ENCODE measurements at places on chromosomes 3 and 15.

DNA sequence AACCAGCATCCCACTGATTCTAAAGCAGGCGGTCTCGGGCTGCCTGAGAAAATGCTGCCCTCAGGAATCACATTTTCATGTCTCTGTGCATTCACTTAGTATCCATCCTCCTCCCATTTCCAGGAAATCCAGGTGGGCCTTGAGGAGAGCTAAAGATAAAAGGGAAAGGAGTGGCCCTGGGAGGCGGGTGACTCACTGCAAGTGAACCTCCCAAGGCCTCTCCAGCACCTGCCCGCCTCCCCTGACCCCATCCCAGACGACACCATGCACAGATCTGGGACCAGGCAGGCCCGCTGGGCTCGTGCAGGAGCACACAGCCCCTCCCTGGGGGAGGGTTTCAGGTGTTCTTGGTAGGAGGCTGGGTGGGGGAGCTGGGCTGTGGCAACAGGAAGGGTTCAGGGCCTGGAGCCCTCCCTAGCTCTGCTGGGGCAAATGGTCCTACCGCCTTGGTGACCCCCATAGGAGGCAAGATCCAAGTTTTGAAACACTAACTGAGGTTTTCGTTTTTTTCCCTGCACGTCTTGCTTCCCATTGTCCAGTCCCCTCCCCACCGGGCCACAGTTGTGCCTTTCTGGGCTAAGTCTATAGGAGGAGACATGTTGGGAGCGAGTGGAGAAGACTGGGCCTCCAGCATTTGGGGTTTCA, 22.2 kb downstream of the MELTF start:
- no peak for DNase-seq

GRCh38 chr3:39751286-39751685, 58.1 kb upstream of the MYRIP start:
- DNase-seq: no peak

- DNase-seq: no peak
Measured at GRCh38 chr3:5087209-5087608, 34.9 kb upstream of the ARL8B start.

GRCh38 chr3:185818267-185818875, 6.5 kb downstream of the IGF2BP2 start:
- DNase-seq: no peak

DNA sequence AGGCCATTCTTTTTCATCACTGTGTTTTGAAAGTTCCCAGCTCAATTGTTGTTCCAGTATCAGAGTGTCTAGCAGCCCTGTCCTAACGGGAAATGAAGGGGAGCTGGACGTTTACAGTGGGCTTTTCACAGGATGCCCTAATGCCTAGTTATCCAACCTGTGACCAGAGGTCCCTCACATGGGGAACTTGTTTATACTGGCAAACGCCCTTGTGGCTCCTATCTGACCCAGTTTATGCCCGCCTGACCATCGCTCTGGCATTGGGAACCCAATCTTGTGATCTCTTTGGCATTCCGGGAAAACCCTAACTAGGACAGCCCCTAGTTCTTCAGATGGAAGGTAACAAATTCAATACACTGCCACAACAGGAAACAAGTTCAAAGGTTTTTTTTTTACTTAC, 14.5 kb upstream of the MYRIP start:
- no peak for DNase-seq

- DNase-seq: no peak
Measured at GRCh38 chr3:2838546-2839157, 271.5 kb downstream of the IL5RA start.

GRCh38 chr3:139987908-139988307, 52.9 kb downstream of the CLSTN2 start:
- DNase-seq: no peak

DNA sequence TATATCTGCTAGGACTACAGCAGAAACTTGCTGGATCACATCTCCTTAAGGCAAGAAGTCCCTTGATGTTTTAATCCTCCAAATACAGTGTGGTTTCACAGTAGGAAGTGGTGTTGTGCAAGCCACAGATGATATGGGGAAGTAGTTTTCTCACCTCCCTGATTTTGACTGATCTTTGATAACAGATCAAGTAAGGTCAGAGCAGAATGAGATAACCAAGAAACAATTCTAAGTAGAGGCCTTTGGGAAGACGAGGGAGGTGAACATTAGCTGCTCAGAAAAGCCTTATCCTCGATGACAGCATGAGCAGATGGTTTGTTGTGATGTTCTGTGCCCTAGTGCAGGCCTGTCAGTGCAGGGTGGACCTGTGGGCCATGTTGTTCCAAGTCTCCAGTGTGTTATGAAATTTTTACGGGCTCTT, 61.3 kb downstream of the RIOX2 start:
- DNase-seq: peak; percentile 67

GRCh38 chr3:13683772-13684171, 134.8 kb downstream of the FBLN2 start:
- no peak for DNase-seq

- DNase-seq: no peak
Measured at GRCh38 chr15:53401503-53401902, 358.0 kb downstream of the WDR72 start.

DNA sequence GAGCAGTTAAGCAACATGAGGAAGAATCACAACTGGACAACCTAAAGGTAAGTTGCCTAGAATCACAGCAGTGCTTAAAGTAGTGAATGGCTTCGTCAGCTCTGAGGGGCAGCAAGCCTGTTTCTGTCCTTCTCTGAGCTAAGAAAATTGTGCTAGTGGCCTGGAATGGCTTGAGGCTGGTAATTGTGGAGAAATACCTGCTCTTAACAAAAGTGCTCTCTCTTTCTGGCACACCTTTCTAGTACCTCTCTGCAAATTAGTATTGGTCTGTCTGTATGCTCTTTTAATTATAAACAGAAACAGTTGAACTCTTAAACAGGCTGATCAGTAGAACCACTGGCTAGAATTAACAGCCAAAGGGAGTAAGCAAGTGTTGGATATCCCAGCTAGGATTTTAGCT, 11.6 kb downstream of the SNX1 start:
- DNase-seq: no peak

GRCh38 chr3:110677506-110677905, 394.1 kb upstream of the NECTIN3 start:
- DNase-seq: no peak

GRCh38 chr3:16286751-16287543, 21.9 kb downstream of the OXNAD1 start:
- peak; percentile 84 for DNase-seq

GRCh38 chr15:48647962-48648361, 2.5 kb upstream of the FBN1 start:
- DNase-seq: peak; percentile 28

DNA sequence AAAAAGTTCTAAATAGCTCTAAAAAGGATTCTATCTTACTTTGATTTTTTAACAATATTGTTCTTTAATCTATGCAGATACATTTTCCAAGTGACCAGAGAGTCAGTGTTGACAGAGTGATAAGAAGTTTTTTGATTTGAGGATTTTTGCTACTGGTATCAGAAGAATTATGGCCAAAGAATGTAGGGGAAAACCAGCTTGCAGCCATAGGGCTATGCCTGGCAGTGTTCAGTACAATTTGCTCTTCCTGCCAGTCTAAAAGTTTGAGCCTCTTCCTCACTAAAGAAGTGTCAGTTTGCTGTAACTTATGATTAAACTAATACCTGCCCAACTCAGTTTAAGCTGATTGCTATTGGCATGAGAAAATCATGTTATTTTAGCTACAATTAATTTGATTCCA, 35.3 kb upstream of the FSIP1 start:
- DNase-seq: no peak

GRCh38 chr3:69716119-69716518, 23.1 kb upstream of the MITF start:
- no peak for DNase-seq

DNA sequence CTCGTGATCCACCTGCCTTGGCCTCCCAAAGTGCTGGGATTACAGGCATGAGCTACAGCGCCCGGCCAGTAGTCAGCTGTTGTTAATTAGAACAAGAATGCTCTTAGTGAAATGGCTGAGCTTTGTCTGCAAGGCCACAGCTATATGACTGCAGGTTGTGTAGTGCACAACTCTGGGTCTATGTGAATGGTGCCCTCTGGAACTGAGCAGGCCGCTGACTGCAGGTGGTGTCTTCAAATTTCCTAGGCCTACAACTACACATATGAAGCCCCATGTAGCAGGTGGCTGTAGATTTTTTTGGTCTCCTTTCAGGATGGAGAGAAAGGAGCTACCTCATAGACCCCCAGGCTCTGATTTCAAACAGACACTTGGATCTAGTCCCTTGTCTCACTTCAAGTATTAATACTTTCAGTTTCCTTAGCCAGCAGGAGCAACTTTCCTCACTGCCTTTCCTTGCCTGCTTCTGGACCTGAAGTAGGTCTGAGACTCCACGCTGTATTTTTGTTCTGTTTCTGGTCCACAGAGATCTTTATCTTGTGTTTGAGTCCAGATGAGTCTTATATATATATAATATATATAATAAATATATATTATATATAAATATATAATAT, 86.9 kb downstream of the C3orf80 start:
- DNase-seq: peak; percentile 6

DNA sequence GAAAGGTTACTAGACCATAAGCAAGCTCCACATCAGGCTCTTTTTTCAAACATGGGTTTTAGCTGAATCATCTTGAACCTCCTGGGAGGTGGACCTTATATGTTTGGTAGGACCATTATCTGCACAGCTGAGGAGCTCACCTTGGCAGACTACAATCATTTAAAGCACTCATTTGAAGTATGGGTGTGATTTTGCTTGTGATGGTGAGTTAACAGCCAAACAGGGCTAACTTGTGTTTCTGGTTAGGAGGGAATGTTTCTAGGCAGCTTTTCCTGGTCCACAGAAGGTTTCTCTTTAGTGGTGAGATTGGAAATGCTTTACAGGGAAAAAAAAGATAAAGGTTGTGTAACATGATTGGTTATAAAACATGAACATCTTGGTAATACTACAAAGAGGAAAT, 61.8 kb downstream of the ARHGEF26 start:
- no peak for DNase-seq
